ENCODE measurements at places on chromosomes 4 and X. TPM values are rescaled to one million over a fixed set of nuclear protein-coding genes. Genes with fewer than 3 reads are reported as not detected.

Gene DIPK2B
- not detected for total RNA-seq

Gene TLR7
- 0.07 TPM for total RNA-seq

Gene HERC5
- 10.2 TPM for total RNA-seq

Gene ASB12
- total RNA-seq: not detected
